Prostate gland (tissue), 2 donors: ENCODE measurements at places on chromosomes 16 and 17. TPM values are rescaled to one million over a fixed set of nuclear protein-coding genes. Genes with fewer than 3 reads are reported as not detected.

GRCh38 chr17:68401288-68401687, 56.0 kb downstream of the WIPI1 start:
- H3K27ac ChIP-seq, result no peak overlapping the region
- H3K4me3 ChIP-seq, result no peak overlapping the region
- DNase-seq, result no peak
- no peaks in the 10 kb centered on the region for H3K36me3 ChIP-seq

GRCh38 chr17:11880714-11881113, 116.6 kb downstream of the ZNF18 start:
- peak; percentile 16 for DNase-seq
- H3K4me3 ChIP-seq, result no peak overlapping the region
- H3K36me3 ChIP-seq, result no peaks in the 10 kb centered on the region
- no peak overlapping the region for H3K27ac ChIP-seq
- H3K27me3 ChIP-seq, result no peaks in the 10 kb centered on the region

DNA sequence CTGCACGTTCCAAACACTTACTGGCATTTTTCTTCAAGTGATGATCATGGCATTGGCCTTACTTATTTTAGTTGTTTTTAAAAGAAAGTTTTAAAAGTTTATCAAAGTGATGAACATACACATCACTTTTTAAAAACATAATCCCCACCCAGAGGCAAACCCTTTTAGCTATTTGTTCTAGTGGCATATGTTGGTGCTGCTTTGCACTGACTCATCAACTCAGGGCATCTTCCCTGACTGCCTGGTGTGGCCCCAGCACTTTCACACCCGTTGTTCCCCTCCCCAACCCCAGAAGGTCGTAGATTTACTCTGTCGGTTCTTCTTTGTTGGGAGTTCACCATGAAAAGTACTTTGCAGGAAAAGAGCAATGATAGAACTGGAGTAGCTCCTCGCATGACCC, 161.3 kb downstream of the RPTOR start:
- H3K36me3 ChIP-seq, result no peaks in the 10 kb centered on the region
- no peak overlapping the region for H3K27ac ChIP-seq
- no peaks in the 10 kb centered on the region for H3K27me3 ChIP-seq
- no peak for DNase-seq
- no peak overlapping the region for H3K4me3 ChIP-seq
- no peaks in the 10 kb centered on the region for H3K4me1 ChIP-seq

- H3K27ac ChIP-seq, result peak overlapping the region; percentile 46
- H3K27me3 ChIP-seq, result no peaks in the 10 kb centered on the region
- no peak for DNase-seq
- H3K4me1 ChIP-seq, result peaks cover 21% of the 10 kb centered on the region
Observed at GRCh38 chr16:70694868-70695218, 9.0 kb upstream of the MTSS2 start.

DNA sequence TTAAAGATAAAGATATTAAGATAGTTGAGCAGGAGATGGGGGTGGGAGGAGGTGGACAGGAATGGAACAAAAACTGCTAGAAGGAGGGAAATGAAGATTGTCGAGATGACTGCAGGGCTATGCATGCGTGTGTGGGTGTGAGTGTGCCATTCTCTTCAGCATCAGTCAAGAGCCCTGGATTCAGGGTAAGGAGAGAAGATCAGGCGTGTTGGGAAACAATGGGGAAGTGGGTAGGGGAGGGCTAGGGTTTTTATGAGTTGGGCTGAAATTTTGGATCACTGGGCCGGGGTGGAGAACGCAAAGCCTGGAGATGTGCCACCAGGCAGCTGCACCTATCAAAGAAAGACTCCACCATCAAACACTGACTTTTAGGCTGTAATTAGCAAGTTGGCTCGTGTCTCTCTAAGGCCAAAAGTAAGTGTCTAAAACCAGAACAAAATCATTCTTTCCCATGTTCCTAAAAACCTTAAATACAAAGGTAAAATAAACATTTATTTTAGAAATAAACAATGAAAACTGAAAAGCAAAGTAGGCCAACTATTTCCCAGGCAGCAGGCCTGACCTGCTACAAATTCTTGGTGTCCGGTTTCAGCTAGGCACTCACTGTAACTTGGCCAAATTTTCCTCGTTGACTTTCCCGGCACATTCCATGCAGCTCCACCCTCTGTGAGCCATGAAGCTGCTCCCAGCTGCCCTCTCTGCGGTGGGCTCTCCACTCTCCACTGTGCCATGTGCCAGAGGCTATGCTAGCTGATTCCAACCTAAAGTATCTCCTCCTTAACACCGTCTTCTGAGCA, 4.2 kb downstream of the CDRT4 start:
- DNase-seq, result no peak
- H3K4me3 ChIP-seq, result no peak overlapping the region
- no peaks in the 10 kb centered on the region for H3K36me3 ChIP-seq

GRCh38 chr16:22970209-22970865, 156.4 kb downstream of the HS3ST2 start:
- no peak overlapping the region for H3K27ac ChIP-seq
- H3K27me3 ChIP-seq, result no peaks in the 10 kb centered on the region
- no peak overlapping the region for H3K4me3 ChIP-seq
- no peak for DNase-seq
- H3K36me3 ChIP-seq, result no peaks in the 10 kb centered on the region
- no peaks in the 10 kb centered on the region for H3K4me1 ChIP-seq

Gene SMIM36
- not detected for total RNA-seq

DNA sequence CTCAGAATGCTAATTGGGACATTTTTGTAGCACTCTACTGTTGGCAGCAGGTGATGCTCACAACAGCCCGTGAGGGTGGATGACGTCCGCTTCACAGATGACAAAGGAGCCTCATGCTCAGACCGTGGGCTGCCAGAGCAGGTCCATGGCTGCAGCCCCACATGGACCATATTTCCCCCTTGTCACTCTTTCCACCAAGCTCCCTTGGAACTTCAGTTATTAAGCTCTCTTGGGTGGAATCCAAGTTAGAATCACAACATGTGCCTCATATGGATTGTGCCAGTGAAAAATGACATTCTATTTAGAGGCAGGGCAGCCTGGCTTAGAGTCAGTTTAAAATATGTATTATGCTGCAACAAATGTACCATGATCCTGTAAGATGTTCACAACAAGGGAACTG, 33.2 kb upstream of the STH start:
- no peak overlapping the region for H3K4me3 ChIP-seq
- H3K27me3 ChIP-seq, result no peaks in the 10 kb centered on the region
- no peak for DNase-seq
- H3K27ac ChIP-seq, result no peak overlapping the region
- no peaks in the 10 kb centered on the region for H3K4me1 ChIP-seq

Gene CDH13
- 20.6 TPM for total RNA-seq

GRCh38 chr16:87369796-87370719, 13.5 kb downstream of the FBXO31 start:
- DNase-seq, result no peak
- H3K4me3 ChIP-seq, result no peak overlapping the region
- H3K36me3 ChIP-seq, result no peaks in the 10 kb centered on the region
- no peaks in the 10 kb centered on the region for H3K27me3 ChIP-seq
- no peaks in the 10 kb centered on the region for H3K4me1 ChIP-seq

GRCh38 chr16:25713785-25714570, 22.2 kb downstream of the HS3ST4 start:
- no peaks in the 10 kb centered on the region for H3K4me1 ChIP-seq
- no peak overlapping the region for H3K27ac ChIP-seq
- DNase-seq, result no peak

Gene SLC5A11
- not detected for total RNA-seq

Gene PRSS22
- 30.9 TPM for total RNA-seq

DNA sequence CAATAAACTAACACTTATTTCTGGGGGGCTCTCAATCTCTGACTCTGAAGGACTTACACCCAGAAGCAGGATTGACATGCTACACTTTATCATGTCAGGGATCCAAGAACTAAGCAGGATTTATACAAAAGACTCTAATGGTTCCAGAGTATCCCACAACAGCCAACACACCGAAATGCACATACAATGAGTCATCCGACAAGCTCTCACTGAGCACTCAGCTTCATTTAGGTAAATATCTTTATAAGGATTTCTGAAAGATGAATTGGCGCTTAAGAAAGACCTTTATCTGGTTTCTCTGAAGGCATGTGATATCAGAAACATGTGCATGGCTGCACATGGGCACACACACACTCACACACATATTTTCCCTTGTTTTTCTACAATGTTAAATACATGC, 77.2 kb downstream of the TOX3 start:
- H3K4me1 ChIP-seq, result no peaks in the 10 kb centered on the region
- H3K4me3 ChIP-seq, result no peak overlapping the region
- H3K36me3 ChIP-seq, result no peaks in the 10 kb centered on the region

Gene MYH1
- total RNA-seq, result not detected

GRCh38 chr16:10312784-10313724, 72.8 kb upstream of the ATF7IP2 start:
- H3K36me3 ChIP-seq, result no peaks in the 10 kb centered on the region
- H3K27me3 ChIP-seq, result no peaks in the 10 kb centered on the region
- no peak for DNase-seq
- H3K4me3 ChIP-seq, result no peak overlapping the region
- H3K4me1 ChIP-seq, result no peaks in the 10 kb centered on the region

Gene CA5A
- not detected for total RNA-seq

DNA sequence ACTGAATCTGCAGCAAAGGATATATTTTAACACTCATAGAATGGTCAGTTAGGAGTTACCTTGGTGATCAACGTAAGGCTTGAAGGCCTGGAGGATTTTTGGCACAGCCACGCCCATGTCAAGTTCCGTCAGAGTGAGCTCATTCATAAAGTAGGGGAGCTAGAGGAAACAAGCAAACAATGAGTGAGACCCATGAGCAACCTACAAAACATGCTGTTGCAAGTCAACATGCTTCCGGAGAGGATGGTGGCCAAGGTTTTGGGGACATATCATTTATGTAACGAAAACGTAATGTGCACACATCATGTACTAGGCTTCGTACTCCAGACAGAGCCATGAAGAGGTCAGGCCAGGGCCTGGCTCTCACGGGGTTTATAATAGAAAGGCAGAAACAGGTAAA, 41.1 kb upstream of the ERN1 start:
- no peak overlapping the region for H3K27ac ChIP-seq
- H3K4me3 ChIP-seq, result no peak overlapping the region

DNA sequence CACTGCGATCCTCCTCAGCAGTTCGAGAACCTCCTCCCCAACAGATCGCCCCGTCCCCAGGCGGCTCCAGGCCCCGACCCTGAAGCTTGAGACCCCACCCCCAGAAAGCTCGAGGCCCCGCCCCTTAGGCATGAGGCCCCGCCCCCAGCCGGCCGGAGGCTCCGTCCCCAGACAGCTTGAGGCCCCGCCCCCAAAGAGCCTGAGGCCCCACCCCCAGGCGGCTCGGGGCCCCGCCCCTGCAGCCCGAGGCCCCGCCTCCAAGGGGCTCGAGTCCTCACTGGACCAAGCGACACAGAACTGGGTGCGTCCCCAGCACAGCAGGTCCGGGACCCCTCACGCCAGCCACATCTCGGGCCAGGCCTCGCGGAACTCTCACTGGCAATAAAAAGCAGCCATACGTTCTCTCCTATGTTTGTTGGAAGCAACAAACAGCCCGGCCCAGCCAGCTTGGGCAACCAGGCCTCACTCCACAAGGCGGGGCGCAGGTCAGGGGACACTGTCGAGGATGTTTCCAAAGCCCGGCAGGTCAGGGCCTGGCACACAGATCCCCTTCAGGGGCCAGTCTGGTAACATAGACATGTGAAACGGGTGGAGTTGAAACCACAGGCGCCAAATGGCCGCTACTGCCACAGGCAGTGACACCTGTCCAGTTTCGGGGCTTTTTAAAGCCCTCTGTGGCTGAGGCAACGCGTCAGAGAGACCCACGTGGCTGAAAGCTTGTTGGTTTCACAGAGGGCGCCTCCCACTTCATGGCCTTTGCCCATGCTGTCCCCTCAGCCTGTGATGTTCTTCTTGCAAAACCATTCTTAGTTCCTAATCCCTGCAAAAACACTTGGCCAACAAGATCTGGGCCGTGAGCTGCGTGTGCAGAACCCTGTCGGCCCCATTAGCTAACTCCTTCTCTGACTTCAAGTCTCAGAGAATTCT, 224.2 kb downstream of the PARN start:
- no peaks in the 10 kb centered on the region for H3K4me1 ChIP-seq
- H3K4me3 ChIP-seq, result no peak overlapping the region
- no peak for DNase-seq
- H3K36me3 ChIP-seq, result no peaks in the 10 kb centered on the region
- H3K27me3 ChIP-seq, result no peaks in the 10 kb centered on the region
- no peak overlapping the region for H3K27ac ChIP-seq

Gene GPR179
- total RNA-seq, result 0.14 TPM

Gene GCGR
- not detected for total RNA-seq

- H3K36me3 ChIP-seq, result no peaks in the 10 kb centered on the region
- no peaks in the 10 kb centered on the region for H3K27me3 ChIP-seq
- no peaks in the 10 kb centered on the region for H3K4me1 ChIP-seq
- no peak for DNase-seq
- no peak overlapping the region for H3K4me3 ChIP-seq
- no peak overlapping the region for H3K27ac ChIP-seq
Observed at GRCh38 chr17:77726549-77727006, 231.9 kb upstream of the TNRC6C start.

GRCh38 chr17:53141731-53142130, 681.0 kb upstream of the KIF2B start:
- DNase-seq, result no peak
- H3K27ac ChIP-seq, result no peak overlapping the region
- H3K4me1 ChIP-seq, result no peaks in the 10 kb centered on the region
- no peaks in the 10 kb centered on the region for H3K36me3 ChIP-seq

Gene MAF
- total RNA-seq, result 91.4 TPM

GRCh38 chr16:58461640-58462039, 38.3 kb upstream of the NDRG4 start:
- DNase-seq, result no peak
- no peak overlapping the region for H3K27ac ChIP-seq
- peaks cover 14% of the 10 kb centered on the region for H3K27me3 ChIP-seq
- H3K36me3 ChIP-seq, result no peaks in the 10 kb centered on the region
- no peak overlapping the region for H3K4me3 ChIP-seq

GRCh38 chr16:24491731-24492130, 47.6 kb upstream of the RBBP6 start:
- H3K4me1 ChIP-seq, result no peaks in the 10 kb centered on the region
- DNase-seq, result no peak
- no peak overlapping the region for H3K27ac ChIP-seq
- H3K36me3 ChIP-seq, result no peaks in the 10 kb centered on the region
- no peak overlapping the region for H3K4me3 ChIP-seq

Gene EPN3
- total RNA-seq, result 60.8 TPM

GRCh38 chr17:41052566-41052965, 2.5 kb downstream of the KRTAP2-2 start:
- no peak overlapping the region for H3K27ac ChIP-seq
- no peaks in the 10 kb centered on the region for H3K4me1 ChIP-seq
- H3K36me3 ChIP-seq, result no peaks in the 10 kb centered on the region
- no peak overlapping the region for H3K4me3 ChIP-seq
- H3K27me3 ChIP-seq, result no peaks in the 10 kb centered on the region

Gene ALDH3A1
- 12.8 TPM for total RNA-seq

GRCh38 chr17:70169709-70170597, 621 bp downstream of the KCNJ2 start:
- no peaks in the 10 kb centered on the region for H3K4me1 ChIP-seq
- no peaks in the 10 kb centered on the region for H3K36me3 ChIP-seq
- DNase-seq, result no peak
- H3K27me3 ChIP-seq, result no peaks in the 10 kb centered on the region
- H3K4me3 ChIP-seq, result peak overlapping the region; percentile 53

GRCh38 chr17:40538936-40539705, 26.2 kb downstream of the CCR7 start:
- H3K36me3 ChIP-seq, result no peaks in the 10 kb centered on the region
- no peak overlapping the region for H3K4me3 ChIP-seq
- DNase-seq, result no peak
- peaks cover 6% of the 10 kb centered on the region for H3K4me1 ChIP-seq
